NCI-H187 (cell line): ENCODE measurements at places on chromosomes 7 and 10.
A peak's percentile ranks its signal among the peaks of the same experiment; 100 is the strongest.

GRCh38 chr10:10038348-10038747, 979.3 kb upstream of the CELF2 start:
- no peak for DNase-seq

DNA sequence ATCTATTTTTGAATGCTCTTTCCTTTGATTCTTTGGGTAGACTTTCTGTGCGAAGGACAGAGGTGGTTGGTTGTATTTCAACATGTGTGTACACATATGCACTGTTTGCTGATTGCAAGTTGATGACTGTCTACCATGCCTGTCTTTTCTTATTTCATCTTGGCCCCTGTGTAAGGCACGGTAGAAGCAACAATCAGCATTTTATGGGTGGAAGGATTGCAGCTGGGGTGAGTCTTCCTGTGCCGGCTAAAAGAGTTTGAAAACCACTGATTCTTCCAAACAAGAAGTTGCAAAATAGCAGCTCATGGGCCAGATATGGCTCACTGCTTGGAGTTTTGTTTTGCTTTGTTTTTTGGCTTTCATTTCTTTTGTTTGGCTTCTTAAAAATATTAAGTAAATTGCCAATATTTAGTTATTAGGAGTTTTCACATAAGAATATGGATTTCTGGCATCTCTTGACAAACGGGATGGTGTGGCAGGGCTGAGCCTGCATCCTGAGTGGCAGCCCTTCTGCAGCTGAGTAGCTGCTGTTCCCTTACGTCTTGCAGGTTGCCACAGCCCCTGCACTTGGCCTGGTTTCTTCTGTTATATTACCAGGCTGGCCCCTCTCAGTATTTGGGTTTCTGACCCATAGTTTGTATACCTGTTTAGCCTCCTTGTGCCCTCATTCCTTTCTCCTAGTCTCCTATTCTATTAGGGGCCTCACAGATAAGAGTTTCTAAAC, 7.2 kb downstream of the ZNF862 start:
- DNase-seq: no peak

GRCh38 chr10:28853195-28853594, 175.9 kb downstream of the BAMBI start:
- no peak for DNase-seq

- no peak for DNase-seq
These were observed 95.0 kb downstream of the CNOT4 start for GRCh38 chr7:135414850-135415439.

- no peak for DNase-seq
These were observed 116.8 kb downstream of the ABLIM1 start for GRCh38 chr10:114541081-114541796.

DNA sequence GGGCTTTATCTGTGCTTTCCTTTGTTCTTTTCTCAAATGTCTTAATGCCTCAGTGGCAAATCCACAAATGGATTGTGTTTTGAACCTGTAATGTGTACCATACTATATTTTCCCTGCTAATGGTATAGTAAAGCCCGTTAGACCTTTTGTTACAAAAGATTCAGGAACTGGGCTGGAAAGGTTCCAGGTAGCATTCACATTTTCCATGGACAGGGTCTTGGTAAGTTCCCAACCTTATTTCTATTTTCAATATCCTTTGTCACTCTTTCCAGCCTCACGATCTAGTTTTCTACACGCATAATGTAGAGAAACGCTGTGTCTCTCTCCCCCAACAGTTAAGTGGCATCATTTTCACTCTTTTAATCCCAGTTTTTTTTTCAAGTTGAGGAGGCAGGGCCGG, 153.0 kb downstream of the PLCE1 start:
- DNase-seq: no peak

DNA sequence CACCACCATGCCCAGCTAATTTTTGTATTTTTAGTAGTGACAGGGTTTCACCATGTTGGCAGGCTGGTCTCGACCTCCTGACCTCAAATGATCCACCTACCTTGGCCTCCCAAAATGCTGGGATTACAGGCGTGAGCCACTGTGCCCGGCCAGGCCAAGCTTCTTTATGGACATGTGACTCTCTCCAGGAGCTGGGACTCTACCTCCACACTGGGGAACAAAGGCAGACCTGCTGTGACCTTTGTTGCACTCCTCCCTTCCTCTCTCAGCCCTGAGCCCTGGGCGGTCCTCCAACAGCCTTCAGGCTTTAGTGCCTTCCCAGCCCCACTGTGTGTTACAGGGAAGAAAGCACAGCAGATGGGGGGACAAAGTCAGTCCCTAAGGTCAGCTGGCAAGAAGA, 55.0 kb upstream of the DUSP5 start:
- no peak for DNase-seq

- no peak for DNase-seq
These were observed 480 bp downstream of the MNX1 start for GRCh38 chr7:157009778-157010587.

DNA sequence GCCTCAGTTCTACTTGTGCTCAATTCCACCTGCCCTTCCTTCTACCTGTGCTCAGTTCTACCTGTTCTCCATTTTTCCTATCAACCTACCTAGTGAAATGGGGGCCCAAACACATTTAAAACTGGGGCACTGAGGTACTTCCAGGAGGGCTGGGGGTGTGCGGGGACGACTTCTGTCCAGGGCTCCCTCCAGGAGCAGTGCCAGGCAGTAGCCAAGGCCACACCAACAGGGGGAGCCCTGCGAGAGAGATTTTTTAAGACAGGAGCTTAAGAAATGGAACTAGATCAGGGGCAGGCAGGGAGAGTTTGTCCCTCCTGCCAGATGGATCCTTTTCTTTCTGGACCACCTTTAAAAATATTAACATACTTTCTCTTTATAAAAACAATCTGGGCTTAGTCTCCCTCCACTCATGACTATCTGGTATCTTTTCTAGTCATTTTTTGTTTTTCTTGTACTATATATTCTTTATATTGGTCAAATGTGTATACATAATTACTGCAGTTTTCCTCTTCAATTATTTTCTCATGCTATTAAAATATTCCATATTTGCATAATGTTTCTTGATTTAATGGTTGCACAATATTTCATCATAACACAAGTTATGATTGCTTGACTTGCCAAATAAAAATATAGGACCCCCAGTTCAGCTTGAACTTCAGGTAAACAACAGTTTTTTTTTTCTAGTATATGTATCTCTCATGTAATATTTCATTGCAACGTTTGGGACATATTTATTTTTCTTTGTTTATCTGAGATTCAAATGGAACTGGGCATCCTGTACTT, 47.3 kb upstream of the INSYN2A start:
- DNase-seq: no peak

- DNase-seq: no peak
These were observed 226.5 kb downstream of the ADK start for GRCh38 chr10:74377476-74377875.

DNA sequence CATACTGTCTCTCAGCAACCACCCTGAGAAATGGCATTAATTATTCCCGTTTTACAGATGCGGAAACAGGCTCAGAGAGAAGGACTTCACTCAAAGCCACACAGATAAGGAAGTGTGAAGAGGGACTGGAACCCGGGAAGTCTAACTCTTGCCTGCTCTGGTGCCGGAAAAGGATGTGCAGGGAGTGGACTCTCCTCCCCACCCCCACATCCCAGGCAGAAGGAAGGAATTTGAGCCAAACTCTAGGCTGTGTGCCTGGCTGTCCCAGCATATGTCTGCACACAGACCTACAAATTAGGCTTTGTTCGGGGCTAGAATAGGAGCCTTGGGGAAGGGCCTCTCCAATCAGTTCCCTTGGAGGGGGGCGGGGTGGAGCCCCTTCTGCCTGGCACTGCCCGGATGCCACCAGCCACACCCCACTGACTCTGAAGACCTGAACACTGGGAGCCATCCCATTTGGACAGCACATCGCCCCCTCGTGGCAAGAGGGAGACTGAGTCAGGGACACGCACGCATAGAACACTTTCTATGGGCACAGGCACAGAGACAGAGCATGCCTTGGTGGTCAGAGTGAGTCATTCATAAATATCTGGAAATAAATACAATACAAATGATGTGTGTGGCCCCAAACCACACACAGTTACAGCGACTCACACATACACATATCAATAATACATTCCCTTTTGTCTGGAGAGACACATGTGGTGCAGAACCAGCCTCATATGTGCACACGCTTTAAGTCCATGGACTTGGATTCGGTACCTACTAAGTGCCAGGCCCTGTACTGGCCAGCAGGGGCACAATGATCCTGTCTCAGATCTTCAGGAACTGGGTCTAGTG, 13.1 kb downstream of the LZTS2 start:
- DNase-seq: peak; percentile 30
